ENCODE measurements at places on chromosomes 16 and 17.

GRCh38 chr16:26981266-26981938 is 85.3 kb upstream of the C16orf82 start:
- DNase-seq = no peak

- no peak for DNase-seq
Observed at GRCh38 chr16:34801875-34802274, 1342.5 kb downstream of the TP53TG3F start.

DNA sequence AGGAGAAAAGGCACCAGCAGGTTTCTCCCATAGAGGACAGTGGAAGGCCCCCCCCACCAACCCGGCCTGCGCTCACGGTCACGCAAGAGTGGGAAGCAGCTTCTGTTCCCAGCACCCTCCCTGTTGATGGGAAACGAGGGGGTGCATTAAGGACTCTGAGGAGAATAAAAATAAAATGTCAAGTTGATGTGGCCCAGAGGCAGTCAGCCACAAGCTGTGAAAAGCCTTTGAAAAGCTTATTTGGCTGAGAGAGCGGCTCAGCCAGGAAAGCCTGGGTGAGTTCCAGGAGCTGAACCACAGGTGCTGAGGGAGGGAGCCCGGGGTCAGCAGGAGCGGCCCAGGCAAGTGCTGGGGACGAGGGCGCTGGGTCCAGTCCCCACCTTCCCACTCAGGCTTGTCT is 26.9 kb upstream of the SPATA32 start:
- no peak for DNase-seq

DNA sequence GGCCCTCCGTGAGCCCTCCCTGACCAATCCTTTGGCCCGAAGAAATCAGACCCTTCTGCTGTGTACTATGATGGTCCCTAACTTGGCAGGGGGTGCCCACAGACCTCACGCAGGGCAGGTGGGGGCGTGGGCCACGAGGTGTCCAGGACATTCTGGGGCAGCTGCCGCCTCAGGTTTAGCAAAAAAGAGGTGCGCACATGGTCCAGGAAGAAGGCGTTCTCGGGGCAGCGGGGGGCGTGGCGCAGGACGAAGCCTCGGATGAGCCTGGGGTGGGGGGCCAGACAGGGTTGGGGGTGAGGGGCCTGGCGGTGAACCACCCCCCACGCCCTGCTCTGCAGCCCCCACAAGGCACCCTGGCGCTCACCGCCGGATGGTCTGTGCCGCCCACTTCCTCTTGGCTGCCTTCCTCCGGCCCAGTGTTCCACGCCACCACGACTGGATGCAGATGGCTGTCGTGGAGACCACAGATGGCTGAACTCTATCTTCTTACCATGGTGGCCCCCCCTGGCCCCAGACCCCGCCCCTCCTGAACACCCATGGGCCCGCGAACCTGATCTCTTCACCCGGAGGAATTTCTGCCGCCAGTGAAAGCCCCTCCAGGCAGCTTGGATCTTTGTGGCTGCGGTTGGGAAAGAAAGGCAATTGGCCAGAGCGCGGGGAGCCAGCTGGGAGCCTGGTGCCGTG is 14.2 kb upstream of the CRK start:
- no peak for DNase-seq

DNA sequence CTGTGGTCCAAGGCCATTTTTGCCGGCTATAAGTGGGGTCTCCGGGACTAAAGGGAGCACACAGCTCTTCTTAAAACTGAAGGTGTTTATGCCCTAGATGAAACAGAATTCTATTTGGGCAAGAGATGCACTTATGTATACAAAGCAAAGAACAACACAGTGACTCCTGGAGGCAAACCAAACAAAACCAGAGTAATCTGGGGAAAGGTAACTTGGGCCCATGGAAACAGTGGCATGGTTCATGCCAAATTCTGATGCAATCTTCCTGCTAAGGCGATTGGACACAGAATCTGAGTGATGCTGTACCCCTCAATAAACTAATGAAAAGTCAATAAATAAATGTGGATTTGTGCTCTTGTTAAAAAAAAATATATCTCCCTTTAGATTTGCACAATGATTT is 20.2 kb upstream of the SHISA9 start:
- no peak for DNase-seq

DNA sequence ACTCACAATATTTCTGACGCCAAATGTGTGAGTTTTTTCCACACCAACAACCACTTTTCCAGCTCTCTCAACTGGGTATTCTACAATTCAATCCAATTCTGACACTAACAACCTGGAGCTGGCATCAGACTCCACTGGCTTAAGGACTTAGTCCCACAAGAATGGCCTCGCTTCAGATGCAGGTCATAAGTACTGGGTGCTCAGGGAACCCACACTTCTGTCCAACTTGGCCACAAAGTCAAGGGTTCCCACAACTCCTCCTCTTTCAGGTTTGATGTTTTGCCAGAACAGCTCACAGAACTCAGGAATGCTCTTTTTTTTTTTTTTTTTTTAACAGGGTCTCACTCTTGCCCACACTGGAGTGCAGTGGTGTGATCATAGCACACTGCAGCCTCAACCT is 56.1 kb upstream of the TMC5 start:
- no peak for DNase-seq
